ENCODE measurements at places on chromosomes 5 and 9.
A peak's percentile ranks its signal among the peaks of the same experiment; 100 is the strongest.

- no peak for DNase-seq
Measured at GRCh38 chr9:109956717-109957440, 176.9 kb downstream of the PALM2AKAP2 start.

- peak; percentile 27 for DNase-seq
Measured at GRCh38 chr9:95626885-95627558, 110.3 kb upstream of the PTCH1 start.

GRCh38 chr9:2818804-2819121 is 25.1 kb downstream of the PUM3 start:
- no peak for DNase-seq

- DNase-seq = no peak
Measured at GRCh38 chr5:53667621-53668020, 107.2 kb downstream of the NDUFS4 start.

DNA sequence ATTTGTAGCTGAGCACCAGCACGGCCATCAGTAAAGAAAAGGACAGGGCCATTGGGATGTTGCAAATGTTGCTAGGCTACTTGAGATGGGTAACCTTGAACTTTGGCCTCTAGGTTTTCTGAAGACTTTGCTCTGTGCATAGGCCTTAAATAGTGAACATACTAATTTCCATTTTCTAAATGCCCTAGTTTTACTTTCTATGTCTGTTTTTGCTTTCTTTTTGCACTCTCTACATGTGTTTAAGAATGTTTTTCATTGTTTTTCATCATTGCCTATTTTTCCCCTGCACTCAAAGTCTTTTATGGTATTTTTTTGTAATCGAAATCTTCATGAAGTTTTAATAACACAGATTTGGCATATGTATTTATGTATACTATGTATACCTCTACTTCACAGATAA is at the start of gene IFNA17:
Gene IFNA17, minus strand, starts transcription at position 101 of the 400 bp plus-strand sequence. Its CDS starts 49 bp downstream, at position 52.
- no peak for DNase-seq

GRCh38 chr9:91790917-91791316 is 159.1 kb downstream of the ROR2 start:
- DNase-seq = no peak

DNA sequence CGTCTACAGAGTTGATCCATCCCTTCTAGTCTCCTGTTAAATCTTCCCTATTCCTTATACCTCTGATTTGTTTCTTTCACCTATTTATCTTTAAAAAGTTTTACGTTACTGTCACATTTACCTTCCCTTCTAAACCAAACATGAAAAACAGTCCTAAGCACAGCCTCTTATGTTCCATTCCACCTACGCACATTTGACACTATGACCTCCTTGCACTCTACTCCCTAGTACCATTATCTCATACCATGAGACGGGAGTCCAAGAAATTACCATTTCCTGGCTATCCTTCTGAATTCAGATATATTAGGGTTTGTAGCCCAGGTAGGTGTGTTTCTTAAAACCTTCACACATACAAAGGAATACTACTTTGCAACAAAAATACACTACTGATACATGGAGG is 25.1 kb downstream of the FNIP1 start:
- DNase-seq = no peak

DNA sequence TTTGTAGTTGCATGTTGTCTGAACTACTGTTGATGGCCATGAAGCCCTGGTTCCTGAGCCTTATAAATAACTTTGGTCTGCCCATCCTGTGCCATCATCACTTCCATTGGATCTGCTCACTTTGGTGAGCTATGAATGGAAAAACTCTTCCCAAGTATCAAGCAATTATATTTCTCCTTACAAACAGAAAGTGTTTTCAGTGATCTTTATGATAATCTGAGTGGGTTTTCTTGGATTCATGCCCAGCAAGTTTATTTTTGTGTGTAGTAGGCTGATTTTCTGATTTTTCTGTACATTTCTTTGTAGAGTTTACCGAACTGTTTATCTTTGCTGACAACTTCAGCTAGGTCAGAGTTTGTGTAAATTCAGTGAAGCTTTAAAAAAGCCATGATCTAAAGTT is 31.0 kb downstream of the CAMK4 start:
- DNase-seq = no peak

DNA sequence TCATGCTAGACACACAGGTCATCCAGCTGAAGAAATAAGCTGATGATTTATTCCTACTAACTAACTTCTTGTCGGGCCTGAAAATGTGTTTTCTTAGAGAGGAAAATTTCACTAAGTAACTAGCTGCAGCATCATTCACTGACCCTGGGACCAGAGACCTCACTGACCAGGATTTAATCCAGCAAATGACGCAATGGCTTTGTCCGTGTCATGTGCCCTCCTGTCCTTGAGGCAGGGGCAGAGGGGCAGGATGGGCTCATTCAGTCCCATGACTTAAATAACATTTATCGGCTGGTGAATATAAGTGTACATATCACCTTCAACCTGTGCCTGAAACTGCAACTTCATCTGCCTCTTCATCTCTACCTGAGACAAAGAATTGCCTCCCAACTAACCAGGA is 154.8 kb downstream of the SEMA5A start:
- DNase-seq = no peak

GRCh38 chr9:8456344-8456743 is 656.8 kb upstream of the DMAC1 start:
- no peak for DNase-seq

GRCh38 chr9:93645921-93646639 is 69.7 kb downstream of the PHF2 start:
- no peak for DNase-seq

DNA sequence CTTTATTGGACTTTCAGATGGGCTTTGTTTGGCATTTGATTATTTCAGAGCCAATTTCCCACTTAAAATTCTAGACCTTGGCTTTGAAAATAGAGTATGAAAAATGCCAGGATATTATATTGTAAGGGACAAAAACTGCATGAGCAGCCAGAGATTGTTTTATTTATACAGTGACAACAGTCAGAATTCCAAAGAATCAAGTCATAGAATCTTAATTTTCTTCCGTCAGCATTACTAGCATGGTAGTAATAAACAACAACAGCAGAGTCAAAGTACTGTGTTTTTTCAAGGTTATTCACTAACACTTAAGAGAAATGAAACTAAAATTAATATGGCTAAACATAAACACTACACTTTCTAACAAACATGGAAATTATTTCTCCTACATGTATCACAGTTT is 52.2 kb downstream of the MLLT3 start:
- no peak for DNase-seq

DNA sequence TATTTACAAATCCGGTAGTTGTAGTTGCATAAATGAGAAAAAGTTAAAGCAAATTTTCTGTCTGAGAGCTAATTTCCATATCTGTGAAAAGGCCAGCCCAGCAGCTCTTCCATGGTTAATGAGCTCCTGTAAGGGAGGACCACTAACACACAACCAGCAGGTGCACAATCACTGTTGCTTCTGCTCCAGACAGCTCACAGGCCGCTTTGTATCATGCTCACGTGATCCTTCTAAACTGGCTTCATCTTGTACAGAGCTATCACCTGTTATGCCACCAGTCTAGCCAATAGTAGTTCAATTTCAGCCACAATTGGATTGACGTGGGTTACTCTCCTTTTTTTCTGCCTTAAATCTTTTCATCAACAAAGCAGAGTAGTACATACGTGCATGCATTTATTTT is 38.3 kb upstream of the FBXL17 start:
- no peak for DNase-seq

DNA sequence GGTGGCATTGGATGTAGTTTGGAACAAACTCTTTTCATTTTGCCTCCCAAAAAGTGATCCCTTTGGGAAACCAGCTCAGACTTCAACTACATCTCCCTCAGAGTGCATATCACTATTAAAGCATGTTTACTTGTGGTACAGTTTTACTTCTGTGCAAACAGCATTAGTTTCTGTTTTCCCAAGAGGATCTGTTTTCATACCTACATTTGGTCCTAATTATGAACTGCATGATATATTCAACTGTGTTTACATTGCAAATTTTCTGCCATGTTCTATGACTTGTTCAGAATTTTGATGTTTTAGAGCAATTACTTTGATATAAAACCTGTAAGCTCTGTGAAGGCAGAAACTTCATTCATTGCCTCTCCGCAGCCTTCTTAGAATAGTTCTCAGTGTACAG is 681.5 kb upstream of the ACO1 start:
- no peak for DNase-seq

DNA sequence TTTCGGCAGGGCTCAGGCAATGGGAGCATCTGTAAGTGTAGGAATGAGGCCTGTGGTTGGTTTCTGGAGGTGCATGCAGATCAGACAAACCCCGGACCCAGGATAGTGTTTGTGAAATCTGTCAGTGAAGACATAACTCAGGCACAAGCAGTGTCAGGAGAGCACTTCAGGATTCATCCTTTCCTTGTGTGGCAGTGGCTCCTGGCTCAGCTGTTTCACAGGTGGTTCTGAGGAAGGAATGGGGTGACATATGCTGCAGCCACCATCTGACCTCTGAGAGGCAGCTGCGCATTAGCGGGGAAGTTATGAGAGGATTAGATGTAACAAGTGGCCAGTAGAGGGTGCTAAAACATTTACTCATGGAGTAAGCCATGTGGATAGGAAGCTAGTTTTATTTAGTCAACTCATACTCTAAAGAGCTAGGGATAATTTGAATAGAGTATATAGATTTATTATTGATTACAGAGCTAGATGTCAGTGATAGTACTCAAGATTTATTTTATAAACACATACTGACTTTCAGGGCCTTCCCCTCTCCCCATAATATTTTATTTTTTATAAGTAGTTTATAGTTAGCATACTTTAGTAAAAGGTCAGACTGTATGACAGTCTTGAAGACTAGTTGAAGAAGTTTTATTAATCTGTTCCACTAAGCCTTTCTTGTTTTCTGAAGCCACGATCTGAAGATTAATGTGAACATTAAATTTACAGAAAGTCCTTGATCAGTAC is 28.4 kb downstream of the NNT start:
- DNase-seq = peak; percentile 39

DNA sequence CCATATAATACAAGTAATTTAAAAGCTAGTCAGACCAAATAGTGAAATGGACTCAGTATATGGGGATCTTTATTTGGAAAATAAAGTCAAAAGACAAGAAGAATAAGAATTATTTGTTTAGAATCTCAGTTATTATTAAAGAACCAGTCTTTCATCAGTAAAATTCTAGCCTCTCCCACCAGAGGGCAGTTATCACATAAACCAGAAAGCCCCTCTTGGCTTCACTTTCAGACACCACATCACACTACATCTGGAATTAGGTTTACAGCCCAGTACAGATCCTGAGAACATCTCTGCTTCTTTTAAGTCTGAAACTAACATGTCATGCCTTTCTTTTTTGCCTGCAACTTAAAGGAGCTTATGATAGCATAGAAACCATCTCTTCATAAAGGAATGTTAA is 12.2 kb upstream of the HSPB3 start:
- peak; percentile 23 for DNase-seq

- DNase-seq = no peak
Measured at GRCh38 chr5:102811972-102812371, 56.9 kb downstream of the PAM start.

- no peak for DNase-seq
Measured at GRCh38 chr5:131622633-131623032, 12.4 kb downstream of the RAPGEF6 start.

GRCh38 chr5:32916648-32917047 is 205.5 kb downstream of the NPR3 start:
- DNase-seq = no peak

DNA sequence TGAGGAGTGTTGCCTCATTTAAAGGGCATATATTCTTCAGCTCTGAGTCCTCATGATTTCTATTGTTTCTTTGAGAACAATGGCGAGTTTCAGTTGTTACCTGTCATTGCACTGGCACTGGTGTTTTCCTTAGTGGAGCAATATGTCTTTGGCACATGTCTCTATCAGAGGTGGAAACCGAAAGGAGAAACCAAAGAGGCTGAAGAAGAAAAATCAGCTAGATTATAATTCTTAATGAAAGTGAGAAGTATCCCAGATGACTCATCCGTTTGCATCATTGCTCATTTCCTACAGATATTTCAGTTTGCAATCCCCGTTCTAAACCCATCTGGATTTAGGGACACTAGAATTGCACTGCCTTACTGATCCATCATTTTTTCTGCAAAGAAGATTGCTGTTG is 324.6 kb downstream of the TMEM232 start:
- DNase-seq = no peak

DNA sequence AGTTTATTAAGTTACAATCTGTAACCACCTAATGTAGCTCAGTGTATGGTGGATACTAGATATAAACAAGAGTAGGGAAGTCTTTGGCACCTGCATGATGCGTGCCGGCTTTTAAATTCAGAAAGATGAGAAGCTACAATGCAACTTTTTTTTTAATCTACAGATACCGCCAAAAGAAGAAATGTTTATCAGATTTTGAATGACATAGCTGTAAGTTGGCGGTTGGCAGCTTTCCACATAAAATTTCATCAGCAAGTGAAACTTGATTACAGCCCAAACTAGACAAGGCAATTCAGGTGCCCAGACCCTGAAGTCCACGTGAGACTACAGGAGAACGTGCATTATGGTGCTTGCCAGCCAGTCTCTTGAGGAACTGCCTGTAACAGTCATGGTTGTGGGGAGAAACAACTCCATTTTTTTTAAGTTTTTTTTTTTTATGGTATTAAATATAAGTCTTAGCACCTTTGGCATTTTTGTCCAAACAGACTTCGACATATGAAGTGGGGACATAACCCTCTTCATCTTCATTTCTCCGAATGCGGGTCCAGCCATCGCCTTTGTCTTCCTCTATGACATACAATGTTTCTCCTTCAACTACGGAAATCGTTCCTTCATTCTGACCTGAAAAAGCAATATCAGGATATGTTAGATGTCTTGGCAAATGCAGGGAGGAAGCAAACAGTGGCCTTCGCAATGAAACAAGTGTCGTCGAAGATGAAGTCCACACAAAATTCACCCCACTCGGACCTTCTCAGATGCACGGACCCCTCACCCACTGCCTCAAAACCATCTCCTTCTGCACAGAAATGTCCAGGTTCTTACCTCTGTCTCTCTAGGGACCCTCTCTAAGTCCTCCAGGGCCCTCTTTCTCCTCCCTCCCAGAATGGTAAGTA is 60.4 kb downstream of the USP20 start:
- no peak for DNase-seq

DNA sequence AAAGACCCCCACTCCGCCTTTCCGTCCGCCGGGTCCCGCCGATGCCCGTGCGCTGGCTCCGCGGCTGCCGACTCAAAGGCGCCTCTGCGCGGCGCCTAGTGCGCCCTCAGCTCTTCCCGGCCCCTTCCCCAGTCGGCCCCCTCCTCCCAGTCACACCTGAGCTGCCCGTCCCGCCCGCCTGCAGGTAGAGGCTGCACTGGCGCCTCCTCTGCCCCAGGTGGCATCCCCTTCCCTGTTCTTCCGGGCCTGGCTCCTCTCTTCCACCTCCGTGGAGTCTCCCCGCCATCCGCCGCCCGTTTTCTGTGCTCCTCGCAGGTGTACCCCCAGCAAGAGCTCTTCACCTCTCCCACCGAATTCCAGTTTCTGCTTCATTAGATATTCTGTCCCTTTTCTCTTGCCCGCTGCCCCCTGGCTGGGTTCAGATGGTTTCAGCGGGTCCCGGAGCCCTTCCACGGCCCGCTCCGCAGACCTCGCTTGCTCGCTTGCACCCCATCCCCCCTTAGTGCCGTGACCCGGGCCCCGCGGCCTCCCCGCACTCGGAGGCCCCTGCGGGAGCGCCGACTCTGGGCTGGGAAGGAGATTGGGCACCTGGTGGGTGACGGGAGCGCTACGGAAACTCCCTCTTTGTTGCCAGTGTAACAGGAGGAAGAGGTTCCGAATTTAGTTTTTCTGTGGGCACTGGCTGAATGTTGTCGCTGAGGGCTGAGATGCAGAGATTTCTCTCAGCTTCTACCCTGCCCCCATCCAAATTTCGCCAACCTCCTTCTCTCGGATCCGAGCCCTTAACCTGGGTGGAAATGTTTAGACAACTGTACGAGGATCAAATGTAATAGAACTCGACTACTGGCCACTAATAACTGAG is 809 bp downstream of the SLC44A1 start:
- DNase-seq = no peak
